ENCODE measurements at places on chromosomes 1 and 21.
A peak's percentile ranks its signal among the peaks of the same experiment; 100 is the strongest.

GRCh38 chr1:167854184-167854583 is 59.8 kb downstream of the ADCY10 start:
- DNase-seq: no peak

DNA sequence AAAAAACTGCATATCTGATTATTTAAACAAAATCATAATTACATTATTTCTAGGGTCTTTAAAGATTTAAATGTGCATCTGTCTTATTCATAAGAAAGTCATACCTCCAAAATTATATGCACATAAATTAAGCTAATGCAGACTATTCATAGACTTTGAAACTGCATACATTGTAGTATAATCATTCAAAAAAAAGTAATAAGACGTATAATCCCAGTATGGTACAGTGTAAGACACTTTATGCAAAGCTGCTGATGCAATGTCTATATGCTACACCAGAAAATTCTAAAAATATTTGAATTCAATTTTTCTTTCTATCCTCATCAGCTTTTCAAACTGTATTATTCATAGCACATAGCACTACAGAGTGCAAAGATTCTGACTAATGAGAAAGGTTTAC is 22.0 kb downstream of the BRINP3 start:
- DNase-seq: no peak

GRCh38 chr1:10051656-10052055 is 18.9 kb downstream of the UBE4B start:
- DNase-seq: no peak

DNA sequence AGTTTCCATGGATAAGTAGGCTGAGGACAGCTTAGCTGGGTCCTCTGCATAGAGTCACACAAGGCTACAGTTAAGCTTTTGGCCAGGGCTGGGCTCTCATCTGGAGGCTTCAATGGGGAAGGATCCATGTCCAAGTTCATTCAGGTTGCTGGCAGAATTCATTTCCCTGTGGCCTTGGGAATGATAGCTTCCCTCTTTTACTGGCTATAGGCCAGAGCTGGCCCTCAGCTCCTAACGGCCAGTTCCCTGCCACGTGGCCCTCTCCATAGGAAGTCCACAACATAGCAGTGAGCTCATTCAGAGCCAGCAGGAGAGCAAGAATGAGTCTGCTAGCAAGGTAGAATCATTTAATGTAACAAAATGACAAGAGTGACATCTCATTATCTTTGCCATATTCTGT is 15.1 kb upstream of the PODN start:
- DNase-seq: no peak

DNA sequence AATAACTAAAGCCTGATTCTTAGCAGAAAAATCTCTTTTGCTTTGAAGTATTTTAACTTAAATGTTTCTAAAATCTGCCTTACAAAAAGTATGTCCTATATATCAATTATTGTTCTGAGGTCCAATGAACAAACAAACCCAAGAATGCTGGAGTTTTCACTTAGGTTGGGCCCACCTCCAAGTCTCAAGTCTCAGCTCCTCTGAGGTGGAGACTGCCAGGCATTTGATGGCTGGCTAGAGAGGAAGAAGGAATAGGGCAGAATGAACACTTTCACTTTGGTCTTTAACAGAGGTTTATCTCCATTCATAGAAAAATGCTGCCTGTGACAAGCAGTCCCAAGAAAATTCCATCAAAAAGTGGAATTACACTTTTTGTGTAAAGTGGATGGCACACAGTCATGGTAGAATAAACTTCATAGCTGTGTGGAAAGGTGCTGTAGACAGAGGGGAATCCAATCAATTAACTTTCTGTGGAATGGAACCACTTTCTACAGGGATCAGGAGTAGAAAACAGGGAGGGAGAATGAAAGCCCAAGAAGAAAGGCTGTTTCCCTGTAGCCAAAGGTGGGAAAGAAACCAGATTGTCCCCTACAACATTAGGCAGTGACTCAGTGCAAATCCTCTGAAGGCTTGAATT is 349.4 kb upstream of the RUNX1 start:
- DNase-seq: no peak

DNA sequence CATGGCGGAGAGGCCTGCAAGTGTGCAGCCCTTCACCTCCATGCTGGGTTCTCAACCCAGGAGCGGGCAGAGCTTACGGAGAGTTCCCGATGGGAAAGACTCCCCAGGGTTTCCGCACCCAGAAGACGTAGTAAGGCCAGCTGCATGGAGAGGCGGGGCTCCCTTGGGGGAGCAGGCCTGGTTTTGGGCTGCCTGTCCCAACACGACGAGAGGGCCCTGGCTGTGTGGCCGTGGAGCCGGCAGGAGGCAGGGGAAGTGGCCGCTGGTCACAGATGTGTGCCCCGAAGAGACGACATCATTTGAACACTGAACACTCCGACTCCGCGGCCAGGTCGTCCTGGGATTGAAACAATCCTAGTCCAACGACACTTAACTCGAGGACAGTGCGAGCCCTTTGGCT is 57.0 kb downstream of the MORN1 start:
- no peak for DNase-seq

- DNase-seq: no peak
Measured at GRCh38 chr1:202329891-202330290, 11.8 kb downstream of the UBE2T start.

DNA sequence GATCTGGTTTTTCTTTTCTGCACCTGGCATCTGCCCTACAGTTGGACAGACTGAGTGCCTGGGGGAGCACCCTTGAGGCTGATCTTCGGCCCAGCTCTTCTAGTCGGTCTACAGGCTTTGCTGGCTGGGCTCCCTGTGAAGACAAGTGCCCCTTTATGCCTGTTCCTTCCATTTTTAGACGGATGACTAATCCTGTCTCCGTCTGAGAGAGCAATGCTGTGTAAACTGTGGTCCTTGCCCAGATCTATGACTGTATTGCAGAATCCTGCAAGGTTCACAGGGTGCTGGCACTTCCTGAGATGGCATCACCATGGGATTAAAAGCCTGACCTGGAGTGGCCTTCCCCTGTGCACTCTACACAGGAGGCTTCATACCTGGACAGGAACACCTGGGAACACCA is 47.6 kb upstream of the SAMD13 start:
- no peak for DNase-seq

- no peak for DNase-seq
Measured at GRCh38 chr1:92728697-92729096, 56.2 kb downstream of the EVI5 start.

GRCh38 chr21:44082648-44083440 is 24.4 kb upstream of the PWP2 start:
- no peak for DNase-seq

GRCh38 chr1:151047591-151047924 is at the start of gene C1orf56:
Gene C1orf56 (plus strand): TSS chr1:151047751. CDS start chr1:151047848, 97 bp downstream.
- DNase-seq: peak; percentile 55

DNA sequence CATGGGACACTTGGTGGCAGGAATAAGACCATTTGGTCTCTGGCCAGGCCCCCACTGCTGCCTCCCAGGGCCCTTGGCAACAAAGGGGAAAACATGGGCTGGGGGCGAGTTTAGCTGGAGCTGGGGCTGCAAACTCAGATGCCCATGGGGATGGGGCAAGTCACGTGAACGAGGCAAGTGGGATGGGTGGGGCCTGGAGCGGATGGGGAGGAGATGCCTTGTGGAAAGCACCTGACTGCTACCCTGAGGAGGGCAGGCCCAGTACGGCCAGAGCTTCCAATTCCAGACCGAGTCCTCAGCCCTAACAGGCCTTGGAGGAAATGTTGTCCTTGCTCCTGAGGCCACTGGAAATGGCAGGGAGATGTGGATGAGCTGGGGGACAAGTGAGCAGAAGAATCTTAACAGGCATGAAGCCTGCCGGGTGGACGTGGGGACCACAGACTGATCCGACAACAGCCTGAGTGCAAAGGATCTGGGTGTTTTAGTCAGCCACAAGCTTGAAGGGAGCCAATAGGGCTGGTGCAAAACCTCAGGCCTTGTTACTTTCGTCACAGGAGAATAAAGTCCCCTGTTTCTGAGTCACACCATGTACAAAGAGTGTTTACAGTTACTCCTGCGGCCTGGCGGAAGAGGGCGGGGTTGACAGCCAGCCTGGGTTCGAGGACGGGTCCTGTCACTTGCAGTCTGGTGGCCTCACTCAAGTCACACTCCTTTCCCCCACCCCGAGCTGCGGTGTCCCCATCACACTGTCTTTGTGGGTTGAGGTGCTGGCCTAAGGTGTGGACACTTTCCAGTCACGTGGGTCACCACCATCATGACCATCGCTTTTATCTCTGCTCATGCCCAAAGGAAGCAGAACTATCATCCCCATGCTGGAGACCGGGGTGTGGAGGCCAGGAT is 19.1 kb downstream of the RUNX3 start:
- peak; percentile 82 for DNase-seq

GRCh38 chr21:37829447-37829846 is 86.8 kb downstream of the KCNJ6 start:
- DNase-seq: no peak

DNA sequence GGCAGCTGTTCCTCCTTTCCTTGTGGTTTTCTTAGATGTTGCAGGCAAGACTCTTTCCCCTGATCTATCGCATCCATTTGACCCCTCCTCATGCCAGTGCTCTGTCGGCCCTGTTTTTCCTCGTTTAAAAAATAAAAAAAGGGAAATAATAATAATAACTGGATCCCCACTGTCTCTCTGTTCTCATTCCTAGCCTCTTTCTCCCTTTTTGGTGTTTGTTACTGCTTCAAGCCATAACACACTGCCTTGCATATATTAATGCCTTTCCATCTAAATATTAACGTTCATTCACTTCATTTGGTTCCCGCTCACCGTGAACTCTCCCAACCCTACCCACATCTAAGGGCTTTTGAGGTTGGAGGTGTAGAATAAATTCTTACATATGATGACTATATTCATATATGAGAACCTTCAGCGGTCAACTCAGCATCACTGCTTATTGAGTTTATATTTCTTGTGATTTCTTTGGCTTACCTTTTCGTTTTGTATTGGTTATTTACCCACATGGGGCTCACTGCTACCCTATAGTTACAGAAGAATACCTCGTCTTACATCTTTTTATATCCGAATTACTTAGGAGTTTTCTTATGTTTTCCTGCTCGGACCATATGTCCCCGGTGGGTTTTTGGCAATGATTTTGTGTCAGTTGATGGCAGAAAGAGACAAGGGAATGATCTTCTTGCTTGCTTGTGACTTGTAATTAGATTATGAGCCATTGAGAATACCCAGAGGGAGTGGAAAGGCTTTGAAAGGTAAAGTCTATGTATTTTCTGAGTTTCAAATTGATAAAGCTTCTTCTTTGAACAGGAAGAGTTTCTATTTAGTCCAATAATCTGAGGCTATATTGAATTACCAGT is 805 bp downstream of the ATG4C start:
- no peak for DNase-seq

DNA sequence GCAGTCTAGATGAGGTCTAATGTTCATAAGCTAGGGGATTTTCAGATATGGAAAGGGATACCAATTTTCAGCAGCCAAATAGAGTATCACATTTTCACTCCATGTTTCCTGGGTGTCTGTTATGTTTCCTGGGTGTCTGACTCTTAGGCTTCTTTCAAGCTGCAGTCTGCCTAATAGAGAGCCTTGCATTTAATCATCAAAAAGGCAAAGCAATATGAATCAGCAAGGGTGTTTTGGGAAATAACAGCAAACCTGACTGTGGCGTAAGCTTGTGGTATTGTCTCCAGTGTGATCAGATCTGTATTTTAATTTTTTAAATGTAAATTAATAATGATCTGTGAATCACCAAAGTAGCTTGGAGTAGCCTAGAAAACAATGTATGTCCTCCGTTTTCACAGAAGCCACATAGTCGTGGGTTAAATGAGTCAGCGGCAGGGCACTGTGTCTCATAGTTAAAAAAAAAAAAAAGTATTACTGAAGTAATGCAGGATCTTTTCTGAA is 10.4 kb downstream of the LGALS8 start:
- DNase-seq: no peak

GRCh38 chr1:178344513-178345091 is 152.2 kb downstream of the CLEC20A start:
- no peak for DNase-seq

DNA sequence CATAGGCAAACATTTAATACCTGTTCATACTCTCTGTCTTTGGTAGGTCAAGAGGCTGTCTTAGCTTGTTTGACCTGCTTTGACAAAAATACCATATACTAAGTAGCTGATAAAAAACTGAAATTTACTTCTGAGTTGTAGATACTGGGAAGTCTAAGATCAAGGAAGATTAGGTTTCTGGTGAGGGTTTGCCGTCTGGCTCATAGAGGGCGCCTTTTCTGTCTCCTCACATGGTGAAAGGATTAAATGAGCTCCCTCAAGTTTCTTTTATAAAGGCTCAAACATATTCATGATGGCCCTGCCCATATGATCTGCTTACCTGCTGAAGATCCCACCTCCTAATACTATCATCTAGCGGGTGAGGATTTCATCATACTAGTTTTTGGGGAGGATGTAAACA is 1076.1 kb upstream of the NCAM2 start:
- no peak for DNase-seq

- no peak for DNase-seq
Measured at GRCh38 chr1:201702936-201703335, 126.0 kb upstream of the IPO9 start.

Measured in stimulated activated CD8-positive, alpha-beta memory T cell treated with anti-CD3 and anti-CD28 coated beads, Interleukin-15, amount 100 ng/mL, for 48 hours (primary cell).